ENCODE measurements at places on chromosomes 11 and 22. TPM values are rescaled to one million over a fixed set of nuclear protein-coding genes. Genes with fewer than 3 reads are reported as not detected.

Gene P4HA3
- 17.9 TPM for total RNA-seq

Gene C11orf97
- total RNA-seq, result not detected

Gene CYB5R2
- total RNA-seq, result 0.90 TPM

Gene APOL3
- 31.8 TPM for total RNA-seq

Gene C11orf21
- total RNA-seq, result not detected

Gene UCP2
- total RNA-seq, result 0.28 TPM

Gene TEX12
- total RNA-seq, result 0.09 TPM

Gene TMPRSS13
- not detected for total RNA-seq

Gene GRAMD1B
- total RNA-seq, result 2.4 TPM

Gene SHANK3
- 21.5 TPM for total RNA-seq

Gene CABP4
- 0.45 TPM for total RNA-seq

Gene CENPM
- total RNA-seq, result 22.0 TPM

Gene CASP4
- total RNA-seq, result 142 TPM

Gene APOBEC3F
- 5.2 TPM for total RNA-seq

Gene CEP57
- total RNA-seq, result 28.7 TPM

Gene TRIM49C
- total RNA-seq, result not detected

Gene WNT11
- 0.09 TPM for total RNA-seq

Gene OR8G5
- total RNA-seq, result not detected

Gene ARHGAP8
- total RNA-seq, result not detected

Gene ROBO3
- total RNA-seq, result 11.6 TPM

Gene OR56A1
- not detected for total RNA-seq

Gene MEI1
- total RNA-seq, result 0.81 TPM

Gene CHST1
- 19.0 TPM for total RNA-seq

Gene OLFML1
- 0.09 TPM for total RNA-seq

Gene CCDC73
- not detected for total RNA-seq

Gene OR10D3
- not detected for total RNA-seq

Gene P2RX6
- total RNA-seq, result under 0.01 TPM

Gene ZNF214
- total RNA-seq, result 6.1 TPM

Gene CLCF1
- total RNA-seq, result 3.3 TPM

Gene LRRC10B
- not detected for total RNA-seq

Gene BIK
- 0.09 TPM for total RNA-seq

Gene OTOG
- total RNA-seq, result not detected

Gene LRRC32
- total RNA-seq, result 20.5 TPM

All from endothelial cell of coronary artery (primary cell).